ENCODE measurements at places on chromosomes 5 and 9.

GRCh38 chr5:131795228-131795627, 1.6 kb downstream of the FNIP1 start:
- DNase-seq: no peak

DNA sequence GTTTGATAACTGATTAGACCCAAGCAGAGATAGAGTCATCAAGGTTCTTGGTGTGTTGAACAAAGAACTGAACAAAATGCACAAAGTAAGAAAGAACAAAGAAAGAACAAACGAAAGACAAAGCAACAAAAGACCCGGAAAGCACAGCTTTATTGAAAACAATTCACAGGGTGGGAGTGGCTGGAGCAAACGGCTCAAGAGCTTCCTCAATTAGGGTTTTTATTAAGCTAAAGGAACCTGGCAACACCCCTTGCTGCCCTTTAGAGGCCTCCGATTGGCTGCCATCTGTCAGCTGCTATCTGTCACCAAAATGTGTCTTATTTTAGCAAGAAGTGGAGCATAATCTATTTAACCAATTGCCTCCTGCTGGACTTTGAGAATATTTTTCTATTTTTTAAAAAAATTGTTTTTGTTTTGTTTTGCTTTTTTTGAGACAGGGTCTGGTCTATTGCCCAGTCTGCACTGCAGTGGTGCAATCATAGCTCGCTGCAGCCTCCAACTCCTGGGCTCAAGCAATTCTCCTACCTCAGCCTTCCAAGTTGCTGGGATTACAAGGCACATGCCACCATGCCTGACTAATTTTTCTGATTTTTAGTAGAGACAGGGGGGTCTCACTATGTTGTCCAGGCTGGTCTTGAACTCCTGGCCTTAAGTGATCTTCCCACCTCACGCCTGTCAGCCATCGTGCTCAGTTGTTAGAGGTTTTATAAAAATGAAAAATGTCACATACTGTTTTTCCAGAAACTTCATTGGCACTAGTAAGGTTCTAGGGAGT, 7.7 kb upstream of the ABO start:
- DNase-seq: no peak

- DNase-seq: no peak
Observed at GRCh38 chr5:95069948-95070347, 214.9 kb downstream of the MCTP1 start.

- no peak for DNase-seq
Observed at GRCh38 chr9:110192531-110193261, 15.3 kb downstream of the C9orf152 start.

- DNase-seq: no peak
Observed at GRCh38 chr5:169099801-169100734, 200.9 kb downstream of the SLIT3 start.

DNA sequence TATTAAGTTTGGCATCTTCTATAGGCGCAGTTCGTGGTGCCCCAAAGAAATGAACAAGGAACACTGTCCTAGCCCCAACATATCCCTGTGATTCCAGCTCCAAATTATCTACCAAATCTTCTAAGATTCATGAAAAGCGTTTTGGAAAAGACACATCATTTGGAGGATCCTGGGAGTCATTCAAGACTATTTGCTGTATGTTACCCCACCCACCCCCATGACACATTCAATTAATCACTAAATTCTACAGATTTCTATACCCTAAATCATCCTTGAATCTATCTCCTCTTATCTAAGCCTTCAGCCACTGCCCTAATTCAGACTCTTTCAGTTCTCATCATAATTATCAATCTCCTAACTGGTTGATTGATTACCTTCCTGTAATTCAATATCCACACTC, 5.5 kb upstream of the RUSC2 start:
- no peak for DNase-seq

DNA sequence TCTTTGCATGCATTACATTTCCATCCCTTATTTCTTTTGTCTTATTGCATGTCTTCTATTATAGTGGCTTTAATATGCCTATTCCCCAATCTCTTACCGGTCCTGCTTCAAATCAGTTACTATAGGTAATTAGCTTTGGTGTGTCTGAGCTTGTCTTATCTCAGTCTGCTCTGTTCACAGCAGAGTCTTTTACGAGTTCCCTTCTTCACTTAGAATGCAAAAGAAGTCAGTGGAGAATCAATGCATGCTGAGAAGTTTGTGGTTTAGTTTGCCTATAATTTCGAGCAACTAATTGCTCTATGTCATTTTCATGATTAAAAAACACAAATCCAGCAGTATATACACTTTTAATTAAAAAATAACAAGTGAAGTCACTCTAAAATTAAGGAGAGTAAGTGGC, 545.0 kb downstream of the SLCO4C1 start:
- DNase-seq: no peak

- DNase-seq: no peak
Observed at GRCh38 chr5:123182072-123182471, 93.0 kb downstream of the PRDM6 start.

DNA sequence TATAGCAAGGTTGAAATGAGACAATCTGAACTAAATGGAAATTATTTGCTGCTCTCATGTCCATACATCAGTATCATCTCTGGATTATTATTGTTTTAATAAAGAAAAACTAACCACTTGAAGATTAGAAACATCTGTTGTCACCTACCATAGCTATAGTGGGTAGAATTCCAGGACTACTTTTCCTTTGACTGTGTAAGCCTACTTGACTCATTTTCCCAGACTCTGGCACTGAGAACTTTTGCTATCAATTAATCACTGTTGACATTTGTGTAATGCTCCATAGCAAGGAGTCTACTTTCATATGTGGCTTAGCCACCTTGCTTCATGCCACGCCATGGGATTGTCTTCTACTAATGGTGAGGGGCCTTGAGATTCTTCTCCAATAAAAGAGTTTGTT, 59.9 kb upstream of the ARRDC3 start:
- no peak for DNase-seq

DNA sequence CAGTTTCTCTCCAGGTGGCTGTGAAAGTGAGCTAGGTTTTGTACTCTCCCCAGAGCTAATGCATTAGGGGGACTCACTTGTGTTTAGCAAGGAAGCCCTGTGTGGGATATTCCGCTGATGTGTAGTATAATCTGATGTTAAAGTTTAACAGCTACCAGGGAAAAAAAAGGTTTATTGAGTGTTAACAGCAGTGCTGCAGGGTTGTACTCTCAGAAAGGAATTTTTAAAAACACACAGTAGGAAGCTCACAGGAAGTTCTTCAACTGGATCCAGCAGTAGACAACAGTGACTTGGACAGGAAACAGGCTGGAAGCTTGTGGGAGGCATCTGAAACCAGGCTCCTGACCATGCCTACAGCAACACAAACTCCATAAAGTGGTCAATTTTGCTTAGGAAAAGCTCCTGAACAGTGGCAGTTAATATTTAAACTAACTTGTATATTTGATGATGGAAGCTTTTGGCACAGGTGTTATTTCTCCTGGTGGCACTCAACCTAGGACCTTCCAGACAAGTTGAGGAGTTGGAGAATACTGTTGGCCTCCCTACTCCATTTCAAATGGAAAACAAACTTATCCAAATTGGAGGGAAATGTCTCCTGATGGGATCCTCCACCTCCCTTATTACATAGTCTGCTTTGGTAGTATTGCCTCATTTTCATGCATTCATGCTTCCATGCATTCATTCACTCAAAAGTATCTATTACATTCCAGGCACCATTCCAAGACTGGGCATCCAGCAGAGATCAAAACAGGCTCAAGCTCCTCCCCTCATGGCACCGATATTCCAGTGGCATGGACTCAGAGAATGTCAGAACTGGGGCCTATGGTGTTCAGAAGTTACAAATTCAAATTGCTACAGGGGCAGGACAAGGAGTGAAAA, 54.7 kb downstream of the FOXD1 start:
- DNase-seq: no peak

All from liver (tissue), 10 donors.